ENCODE measurements at places on chromosomes 5 and 9.

- no peak for DNase-seq
These were observed 279.0 kb downstream of the GLIS3 start for GRCh38 chr9:4020755-4021296.

GRCh38 chr5:76818844-76819831, at the start of gene F2RL1:
F2RL1 (plus strand) TSS chr5:76819030; CDS start chr5:76819183, 153 bp downstream.
- peak; percentile 77 for DNase-seq

GRCh38 chr5:62354028-62354874, 48.2 kb downstream of the KIF2A start:
- peak; percentile 57 for DNase-seq

DNA sequence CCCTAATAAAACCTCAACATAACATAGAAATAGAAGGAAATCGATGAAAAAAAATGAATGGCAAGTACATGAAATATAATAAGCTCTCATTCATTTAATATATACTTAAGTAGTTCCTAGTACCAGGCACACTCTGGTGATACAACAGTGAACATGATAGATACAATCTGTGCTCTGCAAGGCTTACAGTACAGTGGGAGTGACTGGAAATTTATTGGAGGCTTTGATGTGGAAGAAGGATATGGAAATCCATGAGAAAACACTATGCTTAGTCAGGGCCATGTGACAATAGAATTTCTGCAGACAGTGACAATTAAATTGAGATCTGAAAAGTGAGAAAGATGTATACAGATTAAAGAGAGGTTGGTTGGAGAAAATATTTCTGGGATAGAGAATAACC, 32.0 kb upstream of the IL33 start:
- DNase-seq, result no peak

- DNase-seq, result no peak
These were observed 109.9 kb upstream of the SSBP2 start for GRCh38 chr5:81860778-81861177.

DNA sequence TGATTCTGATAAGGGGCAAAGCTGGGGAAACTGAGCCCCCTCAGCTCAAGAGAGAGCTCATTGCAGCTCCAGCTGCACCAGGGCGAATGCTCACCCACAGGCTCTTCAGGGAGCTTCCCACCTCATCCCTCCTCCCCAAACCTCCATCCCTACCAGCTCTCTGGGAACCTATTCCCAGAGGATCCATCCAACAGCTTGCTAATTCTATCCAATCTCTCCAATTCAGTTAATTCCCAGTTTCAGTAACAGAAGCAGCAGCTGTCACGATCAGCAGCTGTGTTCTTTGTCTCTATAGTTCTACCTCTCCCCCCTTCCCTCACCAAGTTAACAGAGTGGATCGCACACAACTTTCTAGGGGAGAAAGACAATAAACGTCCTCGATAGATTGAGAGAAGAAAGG, 135.5 kb upstream of the EFNA5 start:
- no peak for DNase-seq

GRCh38 chr9:128081056-128081455, 13.0 kb downstream of the SLC25A25 start:
- peak; percentile 86 for DNase-seq

GRCh38 chr9:90421786-90422185, 220.8 kb downstream of the DIRAS2 start:
- no peak for DNase-seq

GRCh38 chr5:72441862-72442540, 65.2 kb downstream of the ZNF366 start:
- DNase-seq, result peak; percentile 85

DNA sequence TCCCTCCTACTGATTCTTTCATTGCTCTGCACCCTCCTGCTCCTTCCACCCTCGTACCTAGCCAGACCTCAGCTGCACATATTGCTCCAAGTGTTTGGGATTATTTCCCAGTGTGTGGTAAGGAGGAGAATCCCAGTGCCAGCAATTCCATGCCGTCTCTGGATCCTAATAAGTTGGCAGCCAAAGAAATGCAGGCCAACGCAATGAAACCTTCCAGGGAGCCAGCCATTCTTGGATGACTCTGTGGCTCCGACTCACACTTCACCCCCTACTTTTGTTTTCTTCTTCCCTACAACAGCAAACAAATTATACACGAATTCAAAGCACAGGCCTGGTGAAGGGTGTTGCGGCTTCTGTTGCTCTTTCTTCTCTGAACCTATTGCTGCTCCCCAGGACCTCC, 82.5 kb upstream of the SLC1A3 start:
- DNase-seq, result no peak

- DNase-seq, result no peak
These were observed 107.4 kb upstream of the IFNE start for GRCh38 chr9:21589344-21590056.
